Suppressor macrophage (primary cell): ENCODE measurements at places on chromosomes 6 and 20.
A peak's percentile ranks its signal among the peaks of the same experiment; 100 is the strongest.

DNA sequence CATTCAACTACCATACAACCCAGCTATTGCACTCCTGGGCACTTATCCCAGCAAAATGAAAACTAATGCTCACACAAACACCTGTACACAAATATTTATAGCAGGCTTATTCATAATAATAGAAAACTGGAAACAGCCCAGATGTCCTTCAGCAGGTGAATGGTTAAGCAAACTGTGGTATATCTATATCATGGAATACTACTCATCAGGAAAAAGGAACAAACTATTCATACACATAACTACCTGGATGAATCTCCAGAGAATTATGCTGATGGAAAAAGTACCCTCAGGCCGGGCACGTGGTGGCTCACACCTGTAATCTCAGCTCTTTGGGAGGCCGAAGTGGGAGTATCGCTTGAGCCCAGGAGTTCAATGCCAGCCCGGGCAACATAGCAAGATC, 3.8 kb upstream of the BLTP3A start:
- DNase-seq, result no peak

DNA sequence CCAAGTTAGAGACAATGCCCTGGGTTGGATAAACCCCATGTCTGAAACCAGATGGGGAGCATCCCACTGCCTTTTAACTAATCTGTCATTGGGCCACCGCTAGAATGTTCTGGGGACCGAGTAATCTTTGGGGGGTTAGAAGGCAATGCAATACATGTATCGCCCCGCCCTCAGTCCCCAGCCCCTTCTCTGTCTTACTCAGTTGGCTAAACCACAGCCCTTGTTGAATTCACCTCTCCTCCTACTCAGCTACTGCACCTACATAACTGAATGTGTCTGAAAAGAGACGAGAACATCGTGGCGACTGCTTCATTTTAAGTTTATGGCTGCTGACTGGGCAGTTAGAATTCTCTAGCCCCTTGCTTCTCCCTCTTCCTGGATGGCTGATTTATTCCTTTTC, 15.1 kb upstream of the CCR6 start:
- no peak for DNase-seq

DNA sequence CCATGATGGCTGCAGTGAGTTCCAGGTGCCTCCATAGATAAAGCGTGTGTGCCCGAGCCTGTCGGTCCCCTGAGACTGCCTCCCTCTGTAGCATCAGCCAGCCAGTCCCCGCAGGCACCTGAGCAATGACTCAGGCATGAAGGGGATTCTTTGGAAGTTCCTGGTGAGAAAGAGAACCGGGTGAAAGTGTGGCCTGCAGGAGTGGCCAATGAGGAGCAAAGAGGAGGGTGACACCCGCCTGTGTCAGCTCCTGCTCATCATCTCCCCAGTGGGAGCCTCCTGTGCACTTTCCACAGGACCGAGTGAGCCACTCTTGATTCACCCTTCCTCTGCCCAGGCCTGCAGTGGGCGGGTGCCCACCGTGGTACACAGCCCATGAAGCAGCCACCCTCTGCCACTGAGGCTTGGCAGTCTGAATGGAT, 71.2 kb upstream of the PTPN1 start:
- DNase-seq, result peak; percentile 83

GRCh38 chr6:42403831-42404230, 47.9 kb downstream of the TRERF1 start:
- no peak for DNase-seq

- DNase-seq, result no peak
Measured at GRCh38 chr20:64053841-64054661, 4.6 kb upstream of the SOX18 start.

DNA sequence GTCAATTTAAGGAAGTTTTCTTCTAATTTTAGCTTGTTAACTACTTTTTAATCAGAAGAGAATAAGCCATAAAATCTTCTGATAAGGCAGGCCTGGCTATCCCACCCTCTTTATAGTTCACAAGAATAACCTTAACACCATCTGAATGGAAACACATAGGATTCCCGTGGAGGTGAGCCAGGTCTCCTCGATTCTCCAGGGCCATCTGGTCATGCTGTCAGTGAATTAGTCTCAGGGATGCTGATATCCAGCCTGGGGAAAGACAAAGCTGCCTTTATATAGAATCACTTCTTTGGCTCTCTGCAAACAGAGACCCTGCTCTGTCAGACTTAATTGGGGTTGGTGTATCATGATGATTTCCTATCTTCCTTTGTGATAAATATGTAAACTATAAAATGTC, 30.1 kb upstream of the TAGAP start:
- DNase-seq, result no peak

GRCh38 chr6:158066136-158066781, 84.6 kb downstream of the SYNJ2 start:
- DNase-seq, result no peak

DNA sequence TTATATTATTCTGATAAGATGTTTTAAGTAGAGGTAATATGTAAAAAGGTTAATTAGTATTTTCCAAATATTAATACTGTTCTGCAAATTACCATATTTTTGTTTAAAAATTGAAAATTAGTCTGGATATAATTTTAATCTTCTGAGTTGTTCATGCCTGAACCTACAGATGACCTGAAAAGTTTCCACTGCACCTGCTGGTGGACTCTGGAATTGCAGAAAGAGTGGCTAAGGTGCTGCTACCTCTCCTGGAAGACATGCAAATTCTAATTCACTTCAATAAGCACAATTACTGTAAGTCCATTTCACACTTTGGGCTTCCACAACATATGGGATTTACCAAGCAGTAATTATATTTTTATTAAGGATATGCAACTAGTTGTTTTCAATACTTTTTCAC, 77.7 kb upstream of the OLIG3 start:
- peak; percentile 26 for DNase-seq
